Cortex of kidney (tissue), 1 donor: ENCODE measurements at places on chromosomes 3 and 15.

DNA sequence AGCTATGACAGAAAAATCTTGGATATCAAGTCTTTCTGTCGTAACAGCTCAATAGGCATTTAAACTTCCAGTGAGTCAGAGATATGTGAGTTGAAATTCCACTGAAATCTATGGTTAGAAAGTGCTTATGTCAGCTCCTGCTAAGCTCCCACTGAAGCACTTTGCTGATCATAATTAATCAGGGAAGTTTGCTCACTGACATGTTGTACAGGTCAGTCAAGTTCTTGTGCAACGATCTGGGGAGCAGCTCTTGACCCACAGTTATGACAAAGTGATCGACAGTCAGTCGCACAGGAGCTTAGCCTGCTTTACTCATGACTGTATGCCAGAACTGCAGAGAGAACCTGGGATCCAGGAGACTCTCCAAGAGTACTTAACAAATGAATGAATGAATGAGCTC, 453.5 kb downstream of the SOX2 start:
- no peak for DNase-seq

- DNase-seq: no peak
Measured at GRCh38 chr3:195150181-195151118, 120.5 kb downstream of the XXYLT1 start.

- no peak for DNase-seq
Measured at GRCh38 chr15:99580076-99580475, 14.3 kb downstream of the MEF2A start.

DNA sequence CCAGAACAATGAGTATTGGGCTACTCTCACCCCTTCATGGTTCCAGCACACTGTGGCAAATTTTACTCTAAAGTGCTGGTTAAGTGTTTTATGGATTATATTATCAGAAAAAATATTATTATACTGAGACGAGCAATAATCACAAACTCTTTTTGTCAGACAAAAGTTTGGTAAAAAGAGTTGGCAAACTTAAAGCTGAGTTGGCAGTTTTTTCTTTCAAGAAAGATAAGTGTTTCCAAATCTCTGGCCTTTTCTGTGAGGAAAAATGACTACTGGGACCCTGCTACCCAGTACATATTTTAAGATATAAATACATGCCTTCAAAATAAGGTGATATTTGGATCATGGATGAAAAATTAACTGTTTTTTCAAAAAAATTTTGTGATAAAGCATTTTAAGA, 471.5 kb upstream of the IL12A start:
- no peak for DNase-seq

DNA sequence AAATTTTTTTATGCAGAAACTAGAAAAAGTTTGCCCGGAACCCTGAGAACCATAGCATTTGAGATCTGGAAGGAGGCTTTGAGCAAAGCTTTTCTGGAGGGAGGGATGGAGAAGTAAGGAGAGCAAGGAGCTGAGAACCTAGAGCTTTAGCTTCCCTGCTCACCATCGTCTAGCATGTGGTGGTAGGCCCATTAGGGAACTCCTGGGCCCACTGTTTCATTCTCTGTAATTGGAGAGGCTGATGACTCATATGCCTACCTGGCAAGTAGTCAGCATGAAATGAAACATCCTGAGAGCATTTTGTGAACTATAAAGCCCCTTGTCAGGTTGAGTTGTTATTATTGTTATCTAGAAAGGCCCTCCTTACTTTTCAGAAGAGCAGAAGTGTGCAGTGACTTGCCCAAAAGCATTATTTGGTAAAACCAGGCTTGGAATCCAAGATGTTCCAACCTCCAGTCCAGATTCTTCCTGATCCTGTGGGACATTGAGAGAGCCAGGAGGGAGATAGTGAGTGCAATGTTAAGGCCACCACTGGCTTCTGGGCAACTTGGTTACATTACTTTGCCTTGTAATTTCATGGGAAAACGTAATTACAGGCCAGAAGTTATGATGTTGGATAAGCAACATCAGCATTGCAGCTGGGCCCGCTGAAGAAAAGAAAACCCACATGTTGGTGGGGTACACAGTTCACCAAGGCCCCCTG, 104.5 kb upstream of the BFSP2 start:
- DNase-seq: no peak

DNA sequence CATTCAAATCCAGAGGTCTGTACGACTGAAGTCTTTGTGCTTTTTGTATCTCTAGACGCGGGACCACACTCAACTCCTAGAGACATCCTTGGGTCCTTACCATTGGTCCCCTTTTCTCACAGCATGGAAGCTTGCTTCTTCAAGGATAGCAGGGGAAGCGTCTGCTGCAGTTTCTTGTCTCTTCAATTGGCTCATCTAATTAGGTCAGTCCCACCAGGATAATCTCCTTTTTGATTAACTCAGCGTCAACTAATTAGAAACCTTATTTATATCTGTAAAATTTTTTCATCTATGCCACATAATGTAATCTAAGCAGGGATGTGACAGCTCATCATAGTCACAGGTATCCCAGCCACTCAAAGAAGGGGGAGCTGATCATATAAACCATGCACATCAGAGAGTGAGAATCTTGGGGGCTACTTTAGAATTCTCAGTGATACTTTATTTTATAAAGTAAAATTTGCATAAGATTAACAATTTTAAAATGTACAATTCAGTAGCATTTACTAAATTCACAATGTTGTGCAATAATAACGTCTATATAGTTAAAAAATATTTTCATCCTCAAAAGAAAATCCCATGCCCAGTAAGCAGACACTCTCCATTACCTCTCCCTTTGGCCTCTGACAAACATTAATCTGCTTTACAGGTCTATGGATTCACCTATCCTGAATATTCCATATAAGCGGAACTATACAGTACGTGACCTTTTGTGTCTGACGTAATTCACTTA, 47.5 kb upstream of the ZNF385D start:
- DNase-seq: no peak

DNA sequence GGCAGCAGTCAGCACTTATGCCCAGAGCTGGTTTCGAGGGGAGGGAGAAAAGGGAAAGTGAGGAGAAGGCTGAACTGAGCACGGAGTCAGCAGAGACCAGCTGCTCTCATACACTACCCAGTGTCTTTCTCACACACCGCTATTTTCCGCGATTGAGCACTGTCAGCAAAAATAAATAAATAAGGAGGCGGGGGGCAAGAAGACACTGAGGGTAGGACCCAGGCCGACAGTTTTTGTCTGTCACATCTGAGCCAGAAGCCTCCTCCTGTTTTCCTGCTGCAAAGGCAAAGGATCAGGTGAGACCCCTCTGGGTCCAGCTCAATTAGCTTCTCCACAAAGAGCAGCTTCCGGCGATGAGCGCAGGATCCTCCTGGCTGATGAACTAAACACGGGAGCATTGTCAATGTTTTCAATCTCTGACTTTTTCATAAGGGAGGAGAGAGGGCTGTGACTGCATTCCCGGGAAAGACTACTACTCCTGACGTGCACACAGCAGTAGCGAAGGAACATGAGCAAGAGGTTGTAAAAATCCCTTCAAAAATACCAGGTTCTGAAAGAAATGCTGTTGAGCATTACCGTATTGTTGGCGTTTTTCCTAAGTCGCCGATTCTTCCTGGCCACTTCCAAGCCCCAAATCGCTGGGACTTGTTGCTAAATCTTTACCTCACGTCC, 1.3 kb downstream of the FRMD5 start:
- DNase-seq: no peak

- DNase-seq: no peak
Measured at GRCh38 chr3:71241981-71242560, 341.5 kb downstream of the FOXP1 start.

DNA sequence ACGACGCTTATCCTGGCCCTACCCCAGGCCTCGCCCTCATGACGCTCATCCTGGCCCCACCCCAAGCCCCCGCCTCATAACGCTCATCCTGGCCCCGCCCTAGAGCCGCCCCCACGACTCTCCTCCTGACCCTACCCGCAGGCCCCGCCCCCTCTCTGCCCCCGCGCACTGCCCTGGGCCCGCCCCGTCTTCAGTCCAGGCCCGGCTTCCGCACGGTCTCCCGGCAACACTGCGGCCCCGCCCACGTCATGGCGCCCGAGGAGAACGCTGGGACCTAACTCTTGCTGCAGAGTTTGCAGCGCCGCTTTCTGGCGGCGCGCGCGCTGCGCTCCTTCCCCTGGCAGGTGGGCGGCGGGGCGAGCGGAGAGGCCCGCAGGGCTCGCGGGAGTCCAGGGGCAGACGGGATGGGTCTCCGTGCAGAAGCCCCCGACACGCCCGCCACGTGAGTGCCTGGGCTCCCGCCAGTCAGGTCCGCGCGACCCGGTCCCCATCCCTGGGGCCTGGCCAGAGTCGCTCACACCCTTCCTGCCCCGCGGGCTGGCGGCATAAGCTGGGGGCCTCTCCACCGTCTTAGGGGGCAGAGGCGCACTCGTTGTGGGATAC, 52.5 kb upstream of the ROPN1B start:
- peak; percentile 43 for DNase-seq

- DNase-seq: no peak
Measured at GRCh38 chr3:152030320-152030719, 156.9 kb downstream of the SUCNR1 start.

GRCh38 chr3:14425581-14426304, 23.3 kb downstream of the SLC6A6 start:
- DNase-seq: no peak

- DNase-seq: no peak
Measured at GRCh38 chr3:43892061-43892460, 201.3 kb downstream of the ABHD5 start.

DNA sequence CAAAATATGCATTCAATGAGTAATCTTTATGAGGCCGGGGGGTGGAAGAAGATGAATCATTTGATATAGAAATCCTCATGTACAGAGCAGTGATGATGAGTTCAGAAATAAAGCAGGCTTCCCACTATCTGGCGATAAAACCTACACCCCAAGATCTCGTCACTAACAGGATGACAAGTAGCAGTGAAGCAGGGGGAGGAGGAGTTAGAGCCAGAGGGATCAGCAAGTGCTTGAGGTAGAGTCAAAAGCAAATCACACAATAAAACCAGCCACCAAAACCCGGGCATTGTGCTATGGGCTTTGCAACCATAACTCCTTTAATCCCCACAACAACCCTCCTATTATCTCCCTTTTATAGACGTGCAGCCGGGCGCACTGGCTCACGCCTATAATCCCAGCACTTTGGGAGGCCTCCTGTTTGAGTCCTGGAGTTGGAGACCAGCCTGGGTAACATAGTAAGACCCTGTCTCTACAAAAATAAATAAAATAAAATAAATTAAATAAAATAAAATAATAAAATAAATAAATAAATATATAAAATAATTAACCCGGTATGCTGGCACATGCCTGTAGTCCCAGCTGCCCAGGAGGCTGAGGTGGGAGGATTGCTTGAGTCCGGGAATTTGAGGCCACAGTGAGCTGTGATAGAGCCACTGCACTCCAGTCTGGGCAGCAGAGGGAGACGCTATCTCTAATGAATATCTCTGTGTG, 53.0 kb downstream of the STARD5 start:
- no peak for DNase-seq

DNA sequence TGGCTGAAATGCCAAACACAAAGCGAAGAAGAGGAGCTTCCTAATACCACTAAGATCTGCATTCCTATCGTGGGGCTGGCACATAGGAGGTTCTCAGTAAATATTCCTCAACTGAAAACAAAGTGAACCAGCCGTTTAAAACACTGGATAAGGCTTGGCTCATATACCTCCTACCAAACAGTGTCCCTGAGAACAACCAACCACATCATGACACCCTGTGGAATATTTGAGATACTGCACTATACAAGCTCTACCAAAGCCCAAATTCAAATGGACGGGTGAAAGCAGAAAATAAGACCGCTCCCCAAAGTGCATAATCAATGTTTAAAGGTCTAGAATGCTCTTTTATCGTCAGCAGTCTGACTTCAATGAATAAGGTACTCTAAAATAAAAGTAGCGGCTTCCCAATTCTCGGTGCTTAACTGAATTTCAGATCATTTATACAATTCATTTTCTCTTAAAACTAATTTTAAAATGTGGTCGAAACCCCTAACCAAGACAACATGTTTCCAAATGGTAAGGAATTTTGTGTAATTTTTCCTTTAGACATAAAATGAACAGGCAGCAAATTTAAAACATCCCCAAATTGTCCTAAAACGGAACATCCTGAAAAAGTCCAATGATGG, 425.8 kb downstream of the ERC2 start:
- DNase-seq: no peak

GRCh38 chr15:32656496-32656895, 15.0 kb downstream of the SCG5 start:
- no peak for DNase-seq

GRCh38 chr15:48330855-48331795, at the start of gene DUT:
Gene DUT, plus strand, starts transcription at chr15:48331429. Its CDS starts 87 bp downstream, at chr15:48331516.
- peak; percentile 22 for DNase-seq

DNA sequence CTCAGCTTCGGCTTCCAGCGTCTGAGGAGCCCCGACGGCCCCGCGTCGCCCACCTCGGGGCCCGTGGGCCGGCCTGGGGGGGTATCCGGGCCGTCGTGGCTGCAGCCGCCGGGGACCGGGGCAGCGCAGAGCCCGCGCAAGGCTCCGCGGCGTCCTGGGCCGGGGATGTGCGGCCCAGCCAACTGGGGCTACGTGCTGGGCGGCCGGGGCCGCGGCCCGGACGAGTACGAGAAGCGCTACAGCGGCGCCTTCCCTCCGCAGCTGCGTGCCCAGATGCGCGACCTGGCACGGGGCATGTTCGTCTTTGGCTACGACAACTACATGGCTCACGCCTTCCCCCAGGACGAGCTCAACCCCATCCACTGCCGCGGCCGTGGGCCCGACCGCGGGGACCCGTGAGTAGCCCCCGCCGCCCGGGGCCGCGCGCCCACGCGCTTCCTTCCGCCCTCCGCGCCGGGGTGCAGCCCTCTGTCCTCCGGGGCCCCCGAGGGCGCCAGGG, 462 bp downstream of the EDEM1 start:
- DNase-seq: no peak

- no peak for DNase-seq
Measured at GRCh38 chr15:49328941-49329340, 94.1 kb upstream of the FGF7 start.

- DNase-seq: no peak
Measured at GRCh38 chr15:76274821-76275220, 36.4 kb downstream of the ETFA start.

DNA sequence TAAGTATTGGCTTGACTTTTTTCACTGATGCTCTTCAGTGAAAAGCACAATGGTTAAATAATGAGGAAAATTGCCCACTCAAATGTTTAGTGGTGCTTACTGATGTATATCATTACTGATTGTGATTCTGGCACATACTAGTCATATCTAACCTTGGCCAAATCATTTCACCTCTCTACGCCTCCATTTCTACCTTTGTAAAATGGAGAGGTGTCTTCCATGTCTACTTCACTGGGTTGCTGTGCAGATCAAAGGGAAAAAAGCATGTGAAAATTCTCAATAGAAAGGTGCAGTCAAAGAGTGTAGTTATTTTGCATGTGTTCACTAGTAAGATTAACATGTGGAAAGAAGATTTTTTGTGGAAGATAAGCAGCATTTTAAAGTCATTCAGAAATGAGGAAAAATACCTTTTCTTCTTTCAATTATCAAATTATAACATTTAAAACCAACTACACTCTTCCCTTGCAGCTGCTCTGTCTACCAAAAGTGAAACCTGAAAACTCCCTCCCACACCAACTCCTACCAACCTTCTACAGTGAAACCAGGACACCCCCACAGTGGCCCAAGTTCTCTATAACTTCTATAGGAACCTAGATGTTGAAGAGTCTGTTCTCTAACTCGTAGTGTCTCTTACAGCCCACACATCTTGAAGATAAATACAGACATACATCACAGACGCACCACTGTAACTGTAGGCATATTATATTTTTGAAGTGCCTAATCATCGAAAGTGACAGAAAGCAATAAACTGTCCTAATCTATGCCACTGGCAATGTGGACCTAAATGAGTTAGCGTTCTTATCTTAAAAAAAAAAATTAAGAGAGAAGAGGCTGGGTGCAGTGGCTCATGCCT, 1.4 kb downstream of the CD200R1 start:
- no peak for DNase-seq
